Activated B cell treated with CpG ODN at 0.5 μM for 24 hours (primary cell): ENCODE measurements at places on chromosomes 6 and 20.

DNA sequence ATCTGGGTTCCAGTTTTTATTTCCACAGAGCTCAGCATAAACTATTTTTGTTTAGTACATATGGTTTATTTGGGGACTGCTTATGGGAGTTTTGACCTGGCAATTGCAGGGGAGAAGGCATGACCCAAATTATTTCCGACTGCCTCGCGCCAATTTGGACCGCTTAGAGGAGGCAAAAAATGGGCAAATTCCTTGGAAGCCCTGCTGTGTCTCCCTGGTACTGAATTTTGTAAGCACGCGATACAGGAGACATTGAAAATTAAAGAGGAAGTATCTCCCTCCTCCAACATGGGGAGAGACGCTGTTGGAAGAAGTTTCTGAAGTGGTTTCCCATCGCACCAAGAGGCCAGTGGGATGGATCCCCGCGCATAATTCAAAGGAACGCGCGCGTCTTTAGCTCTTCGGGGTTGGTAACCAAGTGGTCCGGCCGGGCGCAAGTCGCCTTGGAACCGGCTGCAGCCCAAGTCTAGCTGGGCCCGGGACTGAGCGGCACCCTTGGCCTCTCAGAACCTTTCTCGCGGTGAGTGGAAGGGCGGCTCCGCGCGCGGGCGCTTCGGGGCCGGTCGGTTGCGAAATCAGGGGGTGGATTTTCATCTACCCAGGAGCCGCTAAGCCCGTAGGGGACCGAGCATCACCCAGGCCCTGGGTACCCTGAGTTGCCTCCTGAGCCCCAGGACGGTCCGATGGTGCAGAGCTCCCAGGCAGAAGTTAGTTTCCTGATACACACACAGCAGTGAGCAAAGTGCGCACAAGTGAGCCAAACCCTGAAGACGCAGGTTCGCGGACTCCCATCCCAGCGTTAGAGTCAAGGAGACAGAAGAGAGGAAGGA is 6.2 kb downstream of the NKX2-2 start:
- no peak for DNase-seq

- no peak for DNase-seq
Measured at GRCh38 chr6:106639812-106640211, 10.4 kb downstream of the QRSL1 start.

DNA sequence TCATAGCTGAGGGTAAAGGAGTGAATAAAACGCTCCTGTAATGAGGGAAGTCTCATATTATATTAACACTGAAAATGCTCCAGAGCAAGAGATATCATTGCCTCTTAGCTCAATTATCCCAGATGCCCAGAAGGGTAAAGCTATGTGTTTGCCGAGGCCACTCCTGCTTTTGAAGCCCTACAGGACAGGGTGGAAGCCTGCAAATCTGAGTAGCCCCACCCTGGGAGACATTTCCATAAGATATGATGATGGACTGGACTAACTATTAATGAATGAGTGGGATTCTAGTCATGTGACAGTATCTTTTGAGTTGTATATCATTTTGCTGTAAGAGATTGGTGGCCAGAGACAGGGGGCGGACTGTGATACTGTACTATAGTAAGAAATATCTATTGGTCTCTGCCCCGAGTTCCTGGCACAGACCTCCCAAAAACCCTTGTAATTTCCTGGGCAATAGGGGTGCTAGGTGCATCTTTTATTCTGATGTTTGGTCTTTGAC is 10.5 kb upstream of the SLC22A2 start:
- DNase-seq: no peak

GRCh38 chr6:51753635-51754034 is 333.8 kb downstream of the PKHD1 start:
- DNase-seq: no peak

GRCh38 chr6:70834520-70834919 is 122.3 kb downstream of the B3GAT2 start:
- no peak for DNase-seq

GRCh38 chr20:45953672-45954071 is 18.3 kb downstream of the ZNF335 start:
- no peak for DNase-seq

GRCh38 chr20:14049111-14049510 is 53.8 kb downstream of the MACROD2 start:
- no peak for DNase-seq

DNA sequence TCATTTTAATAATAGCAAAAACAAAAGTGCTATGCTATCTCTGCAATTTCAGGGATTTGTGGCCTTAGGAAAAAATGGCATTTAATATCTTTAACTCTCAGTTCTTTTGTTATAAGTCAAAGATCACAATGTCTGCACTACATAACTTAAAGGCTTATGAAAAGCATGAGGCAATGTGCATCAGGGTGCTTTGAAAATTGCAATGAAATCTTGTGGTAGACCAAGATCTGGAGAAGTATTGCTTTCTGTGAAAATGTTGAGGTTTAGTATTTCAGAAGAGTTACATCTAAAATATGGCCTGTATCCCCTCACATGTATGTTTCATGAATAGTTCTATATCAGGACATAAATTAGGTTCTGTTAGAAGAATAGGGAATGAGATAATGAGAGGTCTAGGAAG is 200.6 kb downstream of the MEI4 start:
- DNase-seq: no peak

GRCh38 chr20:15248618-15249395 is 911.4 kb upstream of the FLRT3 start:
- DNase-seq: no peak
